ENCODE measurements at places on chromosomes 2 and 18. TPM values are rescaled to one million over a fixed set of nuclear protein-coding genes. Genes with fewer than 3 reads are reported as not detected.

Gene PSMA8
- not detected for total RNA-seq

Gene CYTIP
- 591 TPM for total RNA-seq

Gene CCDC142
- total RNA-seq, result 25.4 TPM

Gene TMEM200C
- total RNA-seq, result not detected

Gene LIMS2
- 2.4 TPM for total RNA-seq

Gene POTEC
- 0.04 TPM for total RNA-seq

Gene NCKAP1
- 7.6 TPM for total RNA-seq

Gene NT5DC4
- not detected for total RNA-seq

Gene METTL4
- total RNA-seq, result 31.2 TPM

DNA sequence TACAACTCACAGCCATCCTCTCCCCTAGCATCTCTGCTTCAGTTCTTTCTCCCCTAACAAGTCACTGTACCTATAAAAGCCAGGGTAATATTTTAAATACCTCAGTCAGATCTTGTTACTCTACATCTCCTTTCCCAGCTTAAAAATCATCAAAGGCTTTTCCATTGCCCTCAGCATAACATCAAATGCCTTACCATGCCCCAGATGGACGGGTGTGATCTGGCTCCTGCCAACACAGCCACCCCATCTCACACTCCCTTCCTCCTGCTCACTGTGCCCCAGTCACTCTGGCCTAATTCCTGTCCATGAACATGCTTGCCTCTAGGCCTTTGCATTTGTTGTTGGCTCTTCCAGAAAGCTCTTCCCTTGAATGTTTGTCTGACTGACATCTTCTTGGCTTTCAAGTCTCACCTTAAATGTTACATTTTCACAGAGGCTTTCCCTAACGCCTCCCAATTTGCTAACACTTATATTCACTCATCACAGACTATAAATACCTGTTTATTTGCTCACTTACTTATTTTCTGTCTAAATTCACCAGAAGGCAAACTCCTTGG lies 640.9 kb downstream of the NYAP2 start:
- H3K4me3 ChIP-seq, result no peak overlapping the region
- no peak overlapping the region for H3K27ac ChIP-seq
- H3K27me3 ChIP-seq, result peaks cover 14% of the 10 kb centered on the region

DNA sequence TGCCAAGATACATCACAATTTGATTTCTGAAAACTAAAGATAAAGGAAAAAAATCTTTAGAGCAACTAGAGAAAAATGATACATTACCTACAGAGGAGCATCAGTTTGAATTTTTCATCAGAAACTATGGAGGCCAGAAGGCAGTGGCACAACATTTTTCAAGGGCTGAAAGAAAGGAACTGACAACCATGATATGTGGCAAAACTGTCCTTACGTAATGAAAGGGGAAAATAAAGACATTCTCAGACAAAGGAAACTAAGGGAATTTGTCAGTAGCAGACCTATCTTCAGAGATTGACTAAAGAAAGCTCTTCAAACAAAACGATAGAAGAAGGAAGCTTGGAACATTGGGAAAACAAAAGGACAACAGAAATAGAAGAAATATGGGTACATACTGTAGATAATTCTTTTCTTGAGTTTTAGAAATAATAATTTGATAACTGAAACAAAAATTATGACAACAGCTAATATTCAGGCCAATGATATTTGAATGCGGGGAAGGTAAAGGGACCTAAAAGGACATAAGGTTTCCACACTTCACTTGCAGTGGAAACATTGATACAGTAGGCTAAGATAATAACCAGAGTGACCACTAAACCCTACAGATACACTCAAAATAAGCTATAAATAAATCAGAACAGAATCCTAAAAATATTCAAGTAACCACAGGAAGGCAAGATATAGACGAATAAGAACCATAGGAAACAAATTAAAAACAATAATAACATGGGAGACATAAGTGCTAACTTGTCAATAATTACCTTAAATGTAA lies 70.0 kb upstream of the NPAS2 start:
- H3K4me1 ChIP-seq, result peaks cover 6% of the 10 kb centered on the region
- no peaks in the 10 kb centered on the region for H3K36me3 ChIP-seq
- no peak for ATAC-seq
- no peak overlapping the region for H3K27ac ChIP-seq

- H3K27ac ChIP-seq, result no peak overlapping the region
- H3K36me3 ChIP-seq, result no peaks in the 10 kb centered on the region
- H3K4me1 ChIP-seq, result no peaks in the 10 kb centered on the region
- ATAC-seq, result no peak
- no peak overlapping the region for H3K4me3 ChIP-seq
- no peaks in the 10 kb centered on the region for H3K27me3 ChIP-seq
These were observed 803.6 kb upstream of the FANCL start for GRCh38 chr2:59044736-59045135.

GRCh38 chr18:37261246-37261840 lies 304.3 kb downstream of the CELF4 start:
- no peak for ATAC-seq
- no peaks in the 10 kb centered on the region for H3K36me3 ChIP-seq
- peaks cover 9% of the 10 kb centered on the region for H3K27me3 ChIP-seq

DNA sequence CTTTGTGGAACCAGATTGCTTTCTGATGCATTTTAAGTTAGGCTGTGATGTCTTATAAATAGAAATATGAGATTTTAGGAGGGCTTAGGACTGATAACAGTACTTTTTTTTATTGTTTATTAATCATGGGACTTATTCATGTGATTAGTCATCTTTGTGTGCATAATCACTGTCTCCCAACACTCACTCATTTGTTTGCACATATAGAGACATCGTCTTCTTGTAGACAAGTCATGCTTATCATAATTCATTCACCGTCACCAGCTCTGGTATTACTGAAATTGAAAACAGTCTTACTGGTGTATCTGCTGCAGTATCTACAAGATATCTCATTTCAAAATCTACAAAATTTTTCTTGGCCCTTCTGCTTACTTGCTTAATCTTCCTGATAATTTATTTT lies 45.8 kb downstream of the WDR7 start:
- H3K4me3 ChIP-seq, result no peak overlapping the region
- H3K27me3 ChIP-seq, result no peaks in the 10 kb centered on the region
- peak; percentile 26 for ATAC-seq
- no peak overlapping the region for H3K27ac ChIP-seq
- H3K36me3 ChIP-seq, result peaks cover 45% of the 10 kb centered on the region

GRCh38 chr2:195612611-195613495 lies 44.2 kb upstream of the SLC39A10 start:
- H3K27ac ChIP-seq, result no peak overlapping the region
- no peak for ATAC-seq
- peaks cover 5% of the 10 kb centered on the region for H3K4me1 ChIP-seq
- H3K36me3 ChIP-seq, result no peaks in the 10 kb centered on the region
- no peak overlapping the region for H3K4me3 ChIP-seq

DNA sequence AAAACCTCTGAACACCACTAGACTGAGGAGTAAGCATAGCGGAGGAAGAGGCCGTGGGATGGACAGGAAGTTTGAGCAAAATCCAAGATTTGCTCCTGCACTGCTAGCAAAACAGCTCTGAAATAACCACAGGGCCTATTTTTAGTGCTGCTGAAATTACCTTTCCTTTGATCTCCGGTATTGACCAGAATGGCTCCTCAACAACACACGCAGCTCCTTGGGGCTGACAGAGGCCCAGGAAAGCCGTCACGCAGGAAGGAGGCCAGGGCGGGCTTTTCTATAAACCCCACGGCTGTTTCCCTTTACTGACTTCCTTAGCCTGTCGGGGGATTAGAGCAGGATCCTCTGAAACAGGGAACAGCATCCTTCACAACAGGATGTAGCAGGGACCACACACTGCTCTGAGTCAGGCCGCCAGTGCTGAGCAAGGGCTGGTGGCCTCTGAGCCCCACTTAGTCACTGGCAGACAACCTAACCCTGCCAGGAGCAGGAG lies 80.8 kb upstream of the LCLAT1 start:
- H3K4me1 ChIP-seq, result peaks cover 27% of the 10 kb centered on the region
- peak overlapping the region; percentile 51 for H3K4me3 ChIP-seq
- H3K27me3 ChIP-seq, result no peaks in the 10 kb centered on the region
- peak overlapping the region; percentile 79 for H3K27ac ChIP-seq

DNA sequence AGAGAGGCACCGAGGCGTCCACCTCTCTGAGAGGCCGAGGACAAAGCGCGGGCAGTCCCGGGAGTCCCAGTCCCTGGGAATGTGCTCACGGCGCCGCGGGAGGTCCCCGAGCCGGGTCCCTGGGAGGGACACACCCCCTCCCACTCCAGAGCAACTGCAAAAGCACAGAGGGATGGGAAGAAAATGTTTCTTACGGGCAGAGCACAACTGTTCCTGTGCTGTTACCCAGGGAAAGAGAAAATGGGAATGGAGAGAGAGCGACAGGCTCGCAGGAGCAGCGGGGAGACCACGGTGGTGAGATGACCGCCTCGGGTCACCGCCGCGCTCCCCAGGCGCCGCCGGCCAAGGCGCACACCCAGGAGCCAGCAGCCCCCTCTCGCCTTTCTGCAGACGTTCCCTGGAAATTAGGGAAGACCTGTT lies 1.2 kb upstream of the BCL11A start:
- ATAC-seq, result no peak
- H3K36me3 ChIP-seq, result peaks cover 6% of the 10 kb centered on the region
- no peak overlapping the region for H3K27ac ChIP-seq
- H3K4me1 ChIP-seq, result peaks cover 11% of the 10 kb centered on the region
- H3K27me3 ChIP-seq, result peaks cover 47% of the 10 kb centered on the region
- H3K4me3 ChIP-seq, result peak overlapping the region; percentile 74

DNA sequence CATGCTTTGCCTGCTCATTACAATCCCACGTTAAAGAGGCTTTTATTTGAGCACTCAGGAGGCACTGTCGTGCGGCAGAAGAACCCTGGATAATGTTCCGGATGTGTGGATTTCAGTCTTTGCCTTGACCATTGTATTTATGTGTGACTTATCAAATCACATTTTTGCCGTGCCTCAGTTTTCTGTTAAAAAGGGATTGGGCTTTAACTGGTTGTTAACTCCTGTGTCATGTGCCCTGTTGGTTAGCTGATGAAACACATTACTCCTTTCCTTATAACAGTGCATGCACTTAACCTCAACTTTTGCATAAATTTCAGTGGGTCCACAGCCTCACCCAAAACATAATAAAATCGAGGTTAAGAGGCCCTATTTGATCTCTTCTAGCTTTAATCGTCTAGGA lies 52.7 kb downstream of the NAB1 start:
- peak; percentile 72 for ATAC-seq
- H3K4me3 ChIP-seq, result peak overlapping the region; percentile 16
- no peaks in the 10 kb centered on the region for H3K36me3 ChIP-seq
- H3K4me1 ChIP-seq, result peaks cover under 1% of the 10 kb centered on the region
- no peak overlapping the region for H3K27ac ChIP-seq
- H3K27me3 ChIP-seq, result no peaks in the 10 kb centered on the region

- H3K27me3 ChIP-seq, result no peaks in the 10 kb centered on the region
- H3K4me3 ChIP-seq, result no peak overlapping the region
- ATAC-seq, result no peak
- no peak overlapping the region for H3K27ac ChIP-seq
These were observed 18.7 kb downstream of the ARHGAP28 start for GRCh38 chr18:6748241-6748640.

GRCh38 chr2:38791744-38792143 lies 13.7 kb downstream of the GEMIN6 start:
- no peaks in the 10 kb centered on the region for H3K4me1 ChIP-seq
- H3K36me3 ChIP-seq, result no peaks in the 10 kb centered on the region
- no peaks in the 10 kb centered on the region for H3K27me3 ChIP-seq
- no peak overlapping the region for H3K27ac ChIP-seq
- no peak for ATAC-seq

DNA sequence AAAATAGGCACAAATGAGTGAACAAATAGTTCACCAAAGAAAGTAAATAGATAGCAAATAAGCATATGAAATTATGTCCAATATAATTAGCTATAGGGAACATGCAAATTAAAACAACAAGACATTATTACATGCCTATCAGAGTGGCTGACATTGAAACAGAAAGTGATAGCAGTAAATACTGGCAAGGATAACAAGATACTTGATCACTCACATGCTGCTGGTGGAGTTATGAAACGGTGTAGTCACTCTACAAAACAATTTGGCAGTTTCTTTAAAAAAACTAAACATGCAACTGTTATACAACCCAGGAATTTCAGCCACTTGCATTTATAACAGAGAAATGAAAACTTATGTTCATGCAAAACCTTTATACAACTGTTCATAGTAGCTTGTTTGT lies 439.2 kb upstream of the ACVR2A start:
- no peak overlapping the region for H3K27ac ChIP-seq
- ATAC-seq, result no peak
- H3K36me3 ChIP-seq, result no peaks in the 10 kb centered on the region
- no peak overlapping the region for H3K4me3 ChIP-seq
- H3K4me1 ChIP-seq, result no peaks in the 10 kb centered on the region

GRCh38 chr2:174585146-174585545 lies 12.5 kb downstream of the WIPF1 start:
- peaks cover 57% of the 10 kb centered on the region for H3K4me1 ChIP-seq
- peaks cover 97% of the 10 kb centered on the region for H3K36me3 ChIP-seq
- ATAC-seq, result no peak
- H3K4me3 ChIP-seq, result no peak overlapping the region
- H3K27me3 ChIP-seq, result no peaks in the 10 kb centered on the region
- peak overlapping the region; percentile 91 for H3K27ac ChIP-seq

- H3K27me3 ChIP-seq, result no peaks in the 10 kb centered on the region
- no peaks in the 10 kb centered on the region for H3K4me1 ChIP-seq
- no peak overlapping the region for H3K27ac ChIP-seq
- no peak overlapping the region for H3K4me3 ChIP-seq
- ATAC-seq, result no peak
- no peaks in the 10 kb centered on the region for H3K36me3 ChIP-seq
These were observed 190.1 kb upstream of the SLC35G4 start for GRCh38 chr18:11419338-11419737.

DNA sequence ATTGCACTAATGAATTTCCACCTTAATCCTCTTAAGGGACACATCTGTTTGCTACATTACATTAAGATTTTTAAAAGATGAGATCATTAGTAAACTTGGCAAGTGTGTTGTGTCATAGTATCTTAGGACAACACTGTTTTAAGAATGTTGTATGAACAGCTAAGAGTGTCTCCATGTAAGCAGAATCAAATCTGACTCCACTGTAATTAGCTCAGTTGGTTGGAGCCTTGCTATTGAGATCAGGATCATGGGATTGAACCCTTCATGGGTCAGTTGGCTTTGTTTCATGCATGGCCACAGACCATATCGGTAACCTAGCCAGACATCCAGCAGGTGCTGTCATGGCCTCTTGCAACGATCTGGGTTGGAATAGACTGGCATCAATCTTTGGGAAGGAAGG lies 5.2 kb downstream of the FHOD3 start:
- H3K27me3 ChIP-seq, result peaks cover 49% of the 10 kb centered on the region
- H3K36me3 ChIP-seq, result no peaks in the 10 kb centered on the region
- H3K4me3 ChIP-seq, result no peak overlapping the region
- no peak for ATAC-seq
- H3K27ac ChIP-seq, result no peak overlapping the region
